Peyer's patch (tissue), 4 donors: ENCODE measurements at places on chromosomes 4 and X. TPM values are rescaled to one million over a fixed set of nuclear protein-coding genes. Genes with fewer than 3 reads are reported as not detected.

The ARMCX2 gene
- total RNA-seq, result 12.4 TPM

The XG gene
- total RNA-seq, result not detected

The RENBP gene
- total RNA-seq, result 7.4 TPM

The BMX gene
- total RNA-seq, result 2.5 TPM

The SPANXD gene
- total RNA-seq, result not detected

The CT55 gene
- not detected for total RNA-seq

The P2RY4 gene
- 19.4 TPM for total RNA-seq

The HSFX4 gene
- total RNA-seq, result not detected

The PAGE2 gene
- not detected for total RNA-seq

The CLOCK gene
- 32.1 TPM for total RNA-seq
